Epithelial cell of esophagus (primary cell): ENCODE measurements at places on chromosomes 7 and 10.

DNA sequence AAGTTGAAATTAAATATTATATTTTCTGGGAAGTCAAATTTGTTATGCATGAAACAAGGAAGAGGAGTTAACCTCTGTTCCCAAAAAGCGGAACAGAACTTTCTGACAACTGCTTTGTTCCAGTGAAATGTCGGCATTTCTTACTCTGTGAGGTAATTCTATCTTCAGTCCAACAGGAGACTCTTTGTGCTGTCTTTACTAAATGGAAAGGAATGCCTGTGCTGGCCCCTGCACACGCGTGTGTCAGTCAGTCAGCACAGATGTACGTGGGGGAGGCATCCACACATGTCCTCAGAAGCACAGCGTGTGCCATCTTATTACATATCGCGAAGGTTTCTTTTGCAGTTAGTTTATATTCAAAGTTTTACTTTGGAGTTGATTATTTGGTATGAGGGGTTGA, 37.5 kb downstream of the NET1 start:
- peak; percentile 76 for DNase-seq

DNA sequence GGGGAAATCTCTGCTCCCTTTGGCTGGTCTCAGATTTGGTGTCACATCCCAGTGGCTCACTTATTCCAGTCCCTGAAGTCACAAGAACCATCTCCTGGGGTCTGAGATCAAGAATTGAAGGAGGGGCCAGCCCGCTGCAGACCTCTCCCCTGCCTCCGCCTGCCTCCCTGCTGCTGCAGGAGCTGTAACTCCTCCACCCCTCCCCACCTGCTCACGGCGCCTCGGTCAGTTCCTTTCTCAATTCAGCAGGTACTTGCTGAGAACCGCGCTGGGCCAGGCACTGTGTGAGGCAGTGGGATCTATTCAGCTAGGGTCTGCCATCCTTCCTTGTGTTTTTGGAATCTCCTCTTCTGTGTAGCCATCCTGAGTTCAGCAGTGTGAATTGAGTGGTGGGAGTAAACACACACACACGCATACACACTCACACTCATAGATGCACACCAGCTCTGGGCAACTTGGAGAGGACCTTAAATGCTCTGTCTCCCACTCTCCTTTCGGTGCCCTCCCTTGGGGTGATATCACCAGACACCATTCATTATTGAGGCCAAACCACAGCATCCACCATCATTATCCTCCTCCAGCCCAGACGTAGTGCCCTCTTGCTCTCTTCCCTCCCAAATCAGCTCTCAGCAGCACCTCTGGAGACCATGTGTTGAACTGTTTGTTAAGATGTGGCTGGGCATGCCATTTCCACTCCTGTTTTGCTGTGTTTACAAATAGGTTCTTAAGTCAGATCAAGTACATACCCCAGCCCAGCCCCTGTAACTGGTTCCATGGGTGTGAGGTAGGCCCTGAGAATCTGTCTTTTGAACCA, 22.0 kb upstream of the ANKRD2 start:
- DNase-seq = no peak

- DNase-seq = peak; percentile 49
These were observed 58.4 kb downstream of the ZNF467 start for GRCh38 chr7:149714910-149715471.

DNA sequence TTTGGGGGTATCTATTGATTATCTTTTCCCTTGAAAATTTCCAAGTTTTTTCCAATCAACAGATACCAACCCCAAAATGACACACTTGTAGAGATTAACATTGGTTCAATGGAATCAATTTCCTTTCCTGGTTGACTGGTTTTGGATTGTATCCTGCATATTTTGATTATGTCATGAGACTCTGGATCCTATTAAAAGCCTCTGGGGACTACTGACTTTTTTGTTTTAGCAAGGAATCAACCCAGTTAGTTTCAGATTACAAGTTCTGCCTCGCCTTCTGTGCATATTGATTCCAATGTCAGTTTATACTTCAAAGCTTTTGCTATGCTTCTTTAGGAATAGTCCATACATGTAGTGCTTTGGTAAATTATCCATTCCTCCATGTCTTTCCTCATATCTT, 29.2 kb downstream of the COPG2 start:
- DNase-seq = no peak

DNA sequence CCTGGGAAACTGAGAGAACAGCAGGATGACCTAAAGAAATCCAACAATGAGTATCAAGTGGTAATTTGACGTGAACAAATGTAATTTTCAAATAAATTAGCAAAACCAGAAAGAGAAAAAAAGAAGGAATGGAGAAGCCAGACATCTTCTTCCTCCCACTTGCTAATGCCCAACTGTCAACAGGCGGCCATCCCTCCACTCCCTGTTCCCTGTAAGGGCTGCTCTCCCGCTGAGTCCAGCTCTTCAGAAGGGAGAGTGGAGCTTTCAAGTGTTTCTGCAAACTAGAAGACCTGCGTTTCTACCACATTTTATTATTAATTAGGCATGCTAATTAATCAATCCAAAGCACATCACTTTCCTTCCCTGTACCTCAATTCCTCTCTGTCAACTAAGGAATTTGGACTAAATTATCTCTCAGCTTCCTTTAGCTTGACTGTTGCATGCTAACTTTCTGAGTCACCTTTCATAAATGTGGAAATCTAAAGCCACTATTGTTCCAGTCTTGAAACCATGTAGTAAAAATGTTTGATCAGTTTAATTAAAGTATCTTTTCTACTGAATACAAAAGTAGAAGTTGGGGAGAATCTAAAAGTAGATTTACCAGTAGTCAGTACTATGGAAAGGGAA, 48.4 kb upstream of the CUL1 start:
- DNase-seq = peak; percentile 27
